Stomach (tissue), 19 donors: ENCODE measurements at places on chromosomes 11 and 22.

DNA sequence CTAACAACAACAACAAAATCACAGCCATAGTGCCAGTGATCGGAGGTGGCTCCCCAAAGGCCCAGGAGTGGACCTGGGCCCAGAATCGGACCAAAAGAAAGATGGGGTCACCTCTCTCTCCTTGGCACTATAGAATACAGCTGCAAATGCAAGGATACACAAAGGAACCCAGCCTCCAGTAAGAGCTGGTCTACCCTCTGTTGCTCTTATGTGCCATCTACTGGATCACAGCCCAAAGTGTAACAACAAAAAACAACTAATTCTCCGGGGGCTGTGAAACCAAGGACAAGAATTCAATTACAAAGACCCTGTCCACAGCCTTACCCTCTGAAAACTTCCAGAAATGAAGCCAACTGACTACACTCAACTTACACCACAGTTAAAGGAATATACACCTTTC is 21.6 kb downstream of the OR8G5 start:
- DNase-seq = peak; percentile 14

DNA sequence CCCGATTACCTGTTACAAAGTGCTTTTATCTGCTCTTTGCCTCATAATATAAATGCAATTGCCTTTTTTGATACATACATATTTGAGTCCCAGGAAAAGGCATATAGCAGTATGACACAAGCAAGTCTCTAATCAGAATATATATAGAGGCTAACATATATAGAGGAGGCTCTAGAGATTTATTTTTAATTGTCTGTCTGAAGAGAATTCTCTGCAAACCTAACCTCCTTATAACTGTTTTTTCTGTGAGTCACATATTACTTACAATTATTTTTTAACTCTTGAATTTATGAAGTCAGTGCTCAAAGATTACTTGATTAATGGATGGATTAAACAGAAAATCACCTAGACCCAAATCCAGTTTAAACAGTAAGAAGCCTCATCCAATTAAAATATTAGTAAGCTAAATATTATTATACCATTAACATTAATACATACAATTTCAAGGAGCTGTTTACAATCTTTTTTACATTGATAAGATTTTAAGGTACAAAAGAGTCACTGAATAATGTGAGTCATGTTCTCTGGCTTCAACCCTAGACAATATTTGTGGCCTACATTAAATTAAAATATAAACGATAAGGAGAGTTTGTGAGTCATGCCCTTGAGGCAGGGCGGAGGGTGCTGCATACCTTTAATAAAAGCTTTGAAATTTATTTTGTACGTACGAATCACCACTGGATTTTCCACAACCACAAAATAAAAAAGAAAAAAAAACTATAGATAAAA is 19.2 kb upstream of the MMP13 start:
- DNase-seq = peak; percentile 63

GRCh38 chr22:38327396-38327795 is 10.2 kb upstream of the CSNK1E start:
- DNase-seq = no peak

GRCh38 chr11:69459848-69460539 is 21.5 kb upstream of the LINC01488 start:
- DNase-seq = no peak

- DNase-seq = no peak
These were observed 66.2 kb upstream of the POU2AF2 start for GRCh38 chr11:111179184-111179910.

GRCh38 chr22:37283393-37283937 is 1.2 kb downstream of the CYTH4 start:
- peak; percentile 58 for DNase-seq

DNA sequence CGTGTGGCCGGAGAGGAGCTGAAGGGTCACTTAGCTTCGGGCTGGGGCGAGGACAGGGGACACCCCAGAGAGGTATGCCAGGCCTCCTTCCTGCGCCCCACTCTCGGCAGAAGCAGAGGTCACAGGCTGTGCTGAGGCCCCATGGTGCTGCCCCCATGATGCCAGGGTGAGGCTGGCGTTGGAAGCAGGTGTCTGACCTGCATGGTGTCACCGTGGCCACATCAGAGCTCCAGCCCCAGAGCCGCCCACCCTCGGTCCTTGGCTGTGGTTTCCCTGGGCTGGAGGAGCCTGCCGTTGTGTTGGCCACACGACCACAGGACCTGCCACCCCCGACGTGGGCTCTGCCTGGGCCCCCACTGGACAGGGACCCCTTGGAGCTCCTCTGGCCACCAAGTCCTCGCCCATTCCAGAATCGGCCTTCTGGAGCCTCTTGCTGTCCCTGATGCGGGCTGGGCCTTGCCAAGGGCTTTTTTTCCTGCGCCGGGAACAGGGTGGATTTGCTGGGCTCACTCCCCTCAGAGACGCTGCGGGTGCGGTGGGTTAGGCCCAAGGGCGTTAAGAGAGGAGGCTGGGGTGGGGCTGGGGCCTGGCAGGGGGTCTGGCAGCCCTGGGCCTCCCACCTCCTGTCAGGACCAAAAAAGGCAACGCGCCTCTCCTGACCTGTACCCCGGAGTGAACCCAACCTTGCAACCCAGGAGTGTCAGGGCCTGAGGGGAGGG is 8.2 kb upstream of the TSSC4 start:
- DNase-seq = no peak
